Anterior cingulate cortex (tissue), 58 donors: ENCODE measurements at places on chromosomes 13 and 19.

DNA sequence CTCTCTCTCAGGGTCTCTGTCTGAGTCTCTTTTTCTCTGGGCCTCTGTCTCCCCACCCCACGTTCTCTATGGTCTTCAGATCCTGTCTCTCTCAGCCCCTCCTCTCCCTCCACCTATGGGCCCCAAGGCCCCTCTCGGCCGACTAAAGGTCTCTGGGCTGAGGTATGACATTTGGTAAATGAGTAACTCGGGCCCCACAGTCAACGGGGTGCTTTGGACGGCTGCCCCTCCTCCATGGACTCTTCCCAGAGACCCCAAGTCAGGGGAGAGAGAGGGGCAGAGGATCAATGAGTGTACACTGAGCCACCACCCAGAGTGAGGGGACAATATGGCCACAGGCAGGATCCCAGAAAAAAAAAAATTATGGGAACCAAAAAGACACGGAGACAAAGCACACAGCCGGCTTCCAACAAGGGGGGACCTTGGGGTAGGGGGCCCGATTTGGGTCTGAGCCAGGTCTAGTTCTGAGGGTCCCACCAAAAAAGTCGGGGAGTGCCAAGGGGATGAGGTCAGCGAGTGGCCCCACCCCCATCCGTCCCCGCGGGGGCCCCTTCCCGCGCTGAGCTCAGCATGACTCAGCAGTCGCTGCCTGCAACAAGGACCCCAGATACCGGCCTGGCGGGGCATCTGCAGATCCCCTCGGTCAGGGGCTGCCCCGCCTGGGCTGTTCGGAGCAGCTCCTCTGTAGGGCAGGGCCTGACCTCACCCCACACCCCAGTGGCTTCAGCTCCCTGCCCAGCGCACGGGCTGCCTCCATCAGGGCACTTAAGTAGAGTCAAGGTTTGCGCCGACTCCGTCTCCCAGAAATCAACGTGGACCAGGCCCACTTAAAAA lies 1.5 kb upstream of the FTL start:
- peak; percentile 42 for DNase-seq

GRCh38 chr13:79742923-79743322 lies 262.0 kb downstream of the NDFIP2 start:
- DNase-seq = no peak

- DNase-seq = no peak
These were observed 115.4 kb upstream of the TMTC4 start for GRCh38 chr13:100789968-100790367.

DNA sequence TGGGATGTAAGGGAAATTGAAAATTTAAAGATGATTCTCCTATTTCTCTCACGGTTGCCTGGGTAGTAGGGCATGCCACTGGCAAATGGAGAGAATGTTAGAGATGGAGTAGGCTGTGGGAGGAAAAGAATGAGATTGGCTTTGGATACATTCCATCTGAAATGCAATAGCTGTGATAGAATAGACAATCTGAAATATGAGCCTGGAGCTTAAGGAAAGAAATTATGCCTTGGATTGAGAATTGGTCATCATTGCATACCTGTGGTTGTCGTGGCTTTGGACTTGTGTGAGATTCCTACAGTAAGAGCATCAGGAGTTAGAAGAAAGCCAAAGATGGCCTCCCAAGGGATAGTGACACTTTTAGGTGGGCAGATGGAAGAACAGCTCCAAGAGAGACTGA lies 305.1 kb upstream of the SLC10A2 start:
- no peak for DNase-seq

DNA sequence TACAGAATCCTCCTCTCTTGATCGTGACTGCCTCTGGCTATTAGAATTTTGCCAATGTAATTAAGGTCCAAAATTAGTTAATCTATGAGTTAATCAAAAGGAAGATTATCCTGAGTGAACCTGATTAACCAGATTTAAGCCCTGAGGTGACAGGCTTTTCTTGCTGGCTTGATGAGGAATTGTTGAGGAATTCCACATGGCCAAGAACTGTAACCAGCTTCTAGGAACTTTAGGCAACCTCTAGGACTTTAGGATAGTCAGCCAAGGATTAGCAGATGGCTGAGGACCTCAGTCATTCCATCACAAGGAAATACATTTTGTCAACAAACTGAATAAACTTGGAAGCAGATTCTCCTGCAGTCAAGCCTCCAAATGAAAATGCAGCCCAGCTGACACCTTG lies 84.8 kb downstream of the STOML3 start:
- no peak for DNase-seq

- peak; percentile 14 for DNase-seq
These were observed 6.1 kb upstream of the FXYD3 start for GRCh38 chr19:35109395-35110112.

DNA sequence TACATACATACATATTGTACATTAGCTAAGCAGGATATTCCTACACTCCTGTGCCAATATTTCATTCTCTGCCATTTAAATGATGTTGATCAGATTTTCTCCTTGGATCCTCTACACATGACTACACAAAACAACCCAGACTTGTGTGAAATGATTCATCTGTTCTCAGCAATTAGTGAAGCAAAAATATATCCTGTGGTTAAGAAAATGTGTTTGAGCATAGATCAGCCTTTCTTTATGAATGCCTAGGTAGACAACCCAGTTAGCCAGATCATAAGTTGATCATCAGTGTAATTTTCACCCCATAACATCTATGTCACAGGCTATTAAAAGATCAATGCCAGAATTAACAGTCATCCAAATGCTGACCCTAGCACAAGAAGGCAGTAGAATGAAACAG lies 275.2 kb upstream of the EDNRB start:
- no peak for DNase-seq

DNA sequence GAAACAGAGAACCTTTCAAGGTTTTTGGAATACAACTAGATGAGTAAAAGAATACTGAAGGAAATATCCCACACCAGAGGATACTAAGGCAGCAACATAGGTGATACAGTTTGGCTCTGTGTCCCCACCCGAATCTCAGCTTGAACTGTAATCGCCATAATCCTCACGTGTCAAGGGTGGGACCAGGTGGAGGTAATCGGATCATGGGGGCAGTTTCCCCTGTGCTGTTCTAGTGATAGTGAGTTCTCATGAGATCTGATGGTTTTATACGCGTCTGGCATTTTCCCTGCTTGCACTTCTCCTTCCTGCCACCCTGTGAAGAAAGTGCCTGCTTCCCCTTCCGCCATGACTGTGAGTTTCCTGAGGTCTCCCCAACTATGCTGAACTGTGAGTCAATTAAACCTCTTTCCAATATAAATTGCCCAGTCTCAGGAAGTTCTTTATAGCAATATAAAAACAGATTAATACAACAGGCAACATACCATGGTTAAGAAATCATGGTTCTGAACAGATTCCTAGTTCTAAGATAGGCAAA lies 97.0 kb downstream of the ABCC4 start:
- no peak for DNase-seq

DNA sequence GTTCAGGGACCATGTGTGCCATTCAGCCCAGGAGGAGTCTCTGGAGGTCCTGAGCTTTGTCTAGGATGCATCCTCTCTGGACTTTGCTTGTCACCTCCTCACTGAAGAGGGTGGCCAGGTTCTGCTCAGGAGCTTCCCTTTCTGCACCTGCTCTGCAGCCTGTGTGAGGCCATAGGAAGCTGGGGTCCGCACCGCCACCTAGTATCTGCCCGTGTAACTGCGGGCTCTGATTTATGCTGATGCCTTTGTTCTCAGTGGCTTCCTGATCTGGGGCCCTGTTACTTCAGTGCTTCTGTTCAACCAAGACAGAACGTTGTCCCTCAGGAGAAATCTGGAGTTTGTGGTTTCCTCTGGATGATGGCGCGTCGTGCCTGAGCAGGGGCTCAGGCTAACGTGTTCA lies 15.5 kb downstream of the ZNF610 start:
- no peak for DNase-seq
